ENCODE measurements at places on chromosomes 3 and 15.
A peak's percentile ranks its signal among the peaks of the same experiment; 100 is the strongest.

- DNase-seq, result no peak
Measured at GRCh38 chr15:40045572-40046217, 6.7 kb upstream of the SRP14 start.

DNA sequence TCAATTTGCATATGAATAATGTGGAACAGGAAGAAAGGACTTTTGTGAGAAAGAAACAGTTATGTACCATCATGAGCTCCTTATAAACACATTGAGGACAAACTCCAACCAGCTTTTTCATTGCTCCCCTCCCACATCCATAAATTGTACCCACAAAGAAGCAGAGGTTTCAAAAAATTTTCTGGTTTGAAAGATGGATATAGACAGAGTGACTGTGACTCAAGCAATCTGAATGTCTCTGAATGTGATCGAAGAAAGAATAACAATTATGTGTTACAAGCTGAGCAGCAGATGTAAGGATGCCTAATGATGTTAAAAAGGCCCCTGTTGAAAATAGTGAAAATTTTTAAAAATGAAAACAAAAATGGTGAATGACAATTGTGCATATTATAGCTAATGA lies 127.4 kb downstream of the TFG start:
- no peak for DNase-seq

GRCh38 chr3:143276592-143276991 lies 157.0 kb downstream of the CHST2 start:
- DNase-seq, result no peak

- DNase-seq, result peak; percentile 61
Measured at GRCh38 chr15:72312605-72313447, 7.1 kb downstream of the CELF6 start.

GRCh38 chr3:120648290-120648689 lies 33.7 kb downstream of the HGD start:
- DNase-seq, result no peak

- DNase-seq, result no peak
Measured at GRCh38 chr3:151879679-151880415, 6.4 kb downstream of the SUCNR1 start.

- peak; percentile 39 for DNase-seq
Measured at GRCh38 chr15:84761607-84762131, 13.3 kb downstream of the ZNF592 start.

DNA sequence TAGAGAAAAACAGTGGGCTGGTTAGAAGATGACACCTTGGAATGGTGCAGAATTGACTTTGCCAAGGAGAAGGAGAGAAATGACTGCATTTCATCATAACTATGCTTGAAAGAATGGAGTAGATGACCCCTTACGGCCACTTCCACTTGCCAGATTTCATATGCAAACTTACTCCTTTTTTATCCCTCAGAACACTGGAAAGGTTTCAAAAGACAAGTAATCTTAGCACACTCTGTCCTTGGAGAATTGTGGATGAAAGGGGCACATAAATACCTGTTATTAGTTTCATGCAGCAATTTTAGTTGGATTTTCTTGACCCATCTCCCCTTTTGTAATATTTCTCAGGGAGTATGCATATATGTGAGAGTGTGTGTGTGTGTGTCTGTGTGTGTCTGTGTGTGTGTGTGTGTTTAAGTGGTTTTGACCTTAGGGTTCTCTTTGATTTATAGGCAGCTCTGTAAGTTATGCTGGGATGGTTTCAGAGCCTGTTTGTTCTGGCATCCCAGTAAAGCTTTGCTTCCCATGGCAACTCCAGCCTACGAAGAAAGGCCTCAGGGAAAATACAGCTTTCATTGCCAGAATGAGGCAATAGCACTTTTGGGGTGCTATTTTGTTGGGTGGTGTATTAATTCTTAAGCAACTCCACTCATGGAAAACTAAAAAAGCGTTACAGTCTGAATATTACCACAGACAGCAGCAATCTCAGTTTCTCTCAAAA lies 122.2 kb upstream of the TP63 start:
- DNase-seq, result no peak

DNA sequence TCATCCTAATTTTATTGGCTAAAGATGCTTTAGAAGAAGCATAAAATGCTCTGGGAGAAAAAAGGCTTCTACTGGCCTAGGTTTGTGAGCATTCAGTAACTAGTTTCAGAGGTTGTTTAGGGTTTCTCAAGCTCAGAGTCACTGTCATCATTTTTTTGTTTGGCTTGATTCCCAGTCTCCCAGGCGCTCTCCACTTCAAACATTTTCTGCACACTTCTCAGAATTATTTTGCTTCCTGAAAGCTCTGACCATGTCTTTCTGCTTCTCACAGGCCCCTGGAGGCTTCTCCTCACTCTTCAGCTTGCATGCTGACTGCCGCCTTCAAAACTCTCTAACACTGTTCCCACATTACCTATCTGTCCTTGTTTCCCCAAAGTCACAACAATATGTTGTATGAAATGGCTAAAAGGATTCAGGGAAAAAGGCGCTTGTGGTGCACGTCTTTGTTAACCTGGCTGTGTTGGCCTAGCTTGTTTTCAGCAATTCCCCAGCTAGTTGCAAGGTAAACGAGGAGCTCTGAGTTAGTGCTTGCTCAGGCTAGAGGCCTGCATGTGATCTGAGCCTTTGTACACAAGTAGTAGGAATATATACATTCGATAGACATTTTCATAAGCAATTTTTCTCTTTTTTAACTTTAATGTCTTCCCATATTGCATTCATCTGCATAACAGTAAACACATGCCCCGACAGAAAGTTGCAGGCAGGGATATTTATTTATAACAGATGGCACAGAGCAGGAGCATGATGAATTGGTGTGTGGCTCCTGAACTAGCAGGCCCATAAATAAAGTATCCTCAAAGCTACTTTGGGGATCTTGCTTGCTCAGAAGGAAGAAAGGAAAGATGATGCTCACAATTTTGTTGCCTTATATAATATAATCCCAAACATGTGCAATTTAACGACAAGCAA lies 129.2 kb upstream of the DPH6 start:
- DNase-seq, result no peak

DNA sequence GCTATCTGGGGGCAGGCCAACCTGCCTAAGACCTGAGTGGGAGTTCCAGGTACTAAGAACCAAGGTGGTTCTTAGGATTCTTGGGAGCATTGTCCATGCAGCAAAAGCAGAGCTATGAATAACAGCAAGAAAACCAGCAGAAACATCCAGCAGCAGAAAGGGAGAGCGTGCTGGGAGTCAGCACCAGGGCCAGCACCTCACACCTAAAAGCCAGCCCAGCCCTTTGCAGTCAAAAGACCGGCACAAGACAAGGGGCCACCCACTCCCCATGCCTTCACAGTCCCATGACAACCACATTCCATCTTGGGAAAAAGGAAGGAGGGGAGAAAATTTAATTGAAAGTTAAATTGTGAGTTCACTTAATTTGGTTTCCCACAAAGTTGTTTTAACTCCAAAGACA lies 364.9 kb downstream of the AGBL1 start:
- no peak for DNase-seq

DNA sequence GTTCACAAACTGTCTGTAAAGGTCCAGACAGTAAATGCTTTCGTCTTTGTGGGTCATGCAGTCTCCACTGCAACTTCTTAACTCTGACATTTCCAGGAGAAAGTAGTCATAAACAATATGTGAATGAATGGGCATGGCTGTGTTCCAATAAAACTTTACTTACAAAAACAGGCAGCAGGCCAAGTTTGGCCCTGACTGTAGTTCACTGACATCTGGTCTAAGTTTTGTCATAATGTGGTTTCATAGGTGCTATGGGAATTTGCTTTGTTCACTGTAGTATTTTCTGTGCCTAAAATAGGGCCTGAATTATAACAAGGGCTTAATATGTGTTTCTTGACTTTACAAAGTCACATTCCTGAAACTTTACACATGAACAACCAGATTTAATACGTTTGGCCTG lies 186.0 kb upstream of the KBTBD8 start:
- DNase-seq, result no peak

GRCh38 chr3:74167926-74168325 lies 446.5 kb downstream of the CNTN3 start:
- no peak for DNase-seq

DNA sequence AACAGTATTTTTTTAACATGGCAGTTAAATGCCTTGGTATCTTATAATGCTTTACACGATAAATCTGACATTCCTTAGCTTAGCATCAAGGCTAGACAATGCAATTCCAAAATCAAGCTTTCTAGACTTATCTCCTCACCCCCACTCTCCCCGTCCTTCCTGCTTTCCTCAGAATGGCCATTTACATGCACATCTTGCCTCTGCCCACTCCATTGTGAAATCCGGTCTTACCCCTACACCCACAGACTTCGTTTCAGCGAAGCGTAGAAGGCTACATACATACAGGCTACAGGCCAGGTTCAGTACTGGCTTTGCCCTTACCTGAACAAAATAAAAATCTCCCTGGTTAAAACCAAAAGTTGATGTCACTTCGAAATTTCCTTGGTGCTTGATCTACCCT lies 58.6 kb upstream of the SLC12A8 start:
- no peak for DNase-seq

DNA sequence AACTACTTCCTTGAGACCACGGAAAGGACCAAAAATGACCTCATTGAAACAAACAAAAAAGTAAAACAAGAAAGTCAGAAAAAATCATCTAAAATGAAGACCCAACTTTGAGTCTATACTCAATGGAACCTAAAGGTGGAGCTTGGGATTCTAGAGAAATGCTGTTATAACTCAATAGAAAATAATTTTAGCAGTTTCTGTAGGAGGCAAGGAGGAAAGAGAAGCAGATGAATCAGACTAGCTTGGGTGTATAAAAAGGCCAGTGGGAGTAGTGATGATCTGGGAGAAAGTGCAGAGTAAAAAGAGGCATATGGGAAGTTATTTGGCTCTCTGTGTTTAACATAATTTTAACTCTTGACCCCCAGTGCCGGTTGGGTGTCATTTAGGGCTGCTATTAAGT lies 94.4 kb downstream of the TMCO5A start:
- DNase-seq, result no peak

DNA sequence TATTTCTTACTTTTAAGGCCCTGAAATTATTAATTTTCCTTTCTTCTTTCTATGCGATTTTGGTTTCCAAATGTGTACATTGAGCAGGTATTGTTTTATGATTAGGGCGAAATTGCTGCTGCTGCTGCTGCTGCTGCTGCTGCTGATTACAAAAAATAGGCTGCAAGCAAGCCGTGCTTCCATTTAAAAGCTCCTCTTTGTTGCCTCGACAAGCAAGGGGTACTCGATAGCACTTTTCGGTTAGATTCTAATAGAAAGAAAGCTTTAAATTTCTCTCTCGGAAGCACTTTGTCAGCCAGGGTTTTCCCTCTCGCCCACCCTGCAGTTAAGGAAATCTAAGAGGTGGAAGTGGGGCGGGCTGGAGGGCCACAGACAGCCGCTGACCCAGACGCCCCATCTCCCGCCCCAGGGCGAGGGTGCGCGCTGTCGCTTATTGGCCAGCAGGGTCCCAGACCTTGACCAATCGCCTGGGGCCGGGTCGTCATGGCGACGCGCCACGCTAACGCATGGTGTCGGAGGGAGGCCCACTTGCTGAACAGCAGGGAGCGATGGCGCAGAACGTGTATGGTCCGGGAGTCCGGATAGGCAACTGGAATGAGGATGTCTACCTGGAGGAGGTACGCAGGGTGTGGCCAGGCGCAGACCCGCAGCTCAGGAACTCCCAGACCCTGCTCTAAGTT lies at the start of gene CFAP161:
CFAP161 (plus strand) TSS at position 489 of the 680 bp plus-strand sequence; CDS start at position 549, 60 bp downstream.
- no peak for DNase-seq

GRCh38 chr15:73054417-73054953 lies 2.2 kb downstream of the NEO1 start:
- no peak for DNase-seq

DNA sequence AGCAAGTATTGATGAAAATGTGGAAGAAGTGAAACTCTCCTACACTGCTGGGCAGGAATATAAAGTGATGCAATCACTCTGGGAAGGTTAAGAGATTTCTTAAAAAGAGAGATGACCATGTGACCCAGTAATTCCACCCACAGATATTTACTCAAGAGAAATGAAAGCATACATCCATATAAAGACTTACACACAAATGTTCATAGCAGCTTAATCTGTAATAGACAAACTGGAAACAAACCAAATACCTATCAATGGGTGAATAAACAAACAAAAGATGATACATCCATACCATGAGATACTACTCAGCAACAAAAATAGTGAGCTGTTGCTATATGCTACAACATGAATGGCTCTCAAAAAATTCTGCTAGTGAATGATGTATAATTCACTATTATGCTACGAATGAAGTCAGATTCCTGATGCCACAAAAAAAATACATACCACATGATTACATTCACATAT lies 463.3 kb downstream of the MAGI1 start:
- DNase-seq, result no peak

GRCh38 chr3:129020691-129021090 lies 19.6 kb downstream of the EFCC1 start:
- no peak for DNase-seq

DNA sequence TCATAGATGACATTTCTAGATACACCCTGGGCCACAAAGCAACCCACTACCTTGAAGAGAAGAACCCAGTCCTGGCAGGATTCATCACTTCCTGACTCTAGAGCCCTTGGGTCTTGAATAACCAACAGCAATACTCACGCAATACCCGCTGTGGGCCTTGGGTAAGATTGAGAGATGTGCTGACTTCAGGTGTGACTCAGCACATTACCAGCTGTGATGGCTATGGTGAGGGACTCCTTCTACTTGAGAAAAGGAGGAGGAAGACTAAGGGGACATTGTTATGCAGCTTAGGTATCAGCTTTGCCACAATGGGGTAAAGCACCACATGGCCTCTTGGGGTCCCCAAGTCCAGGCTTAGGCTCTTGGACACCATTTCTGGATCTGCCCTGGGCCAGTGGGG lies 14.9 kb downstream of the C3orf33 start:
- DNase-seq, result no peak

DNA sequence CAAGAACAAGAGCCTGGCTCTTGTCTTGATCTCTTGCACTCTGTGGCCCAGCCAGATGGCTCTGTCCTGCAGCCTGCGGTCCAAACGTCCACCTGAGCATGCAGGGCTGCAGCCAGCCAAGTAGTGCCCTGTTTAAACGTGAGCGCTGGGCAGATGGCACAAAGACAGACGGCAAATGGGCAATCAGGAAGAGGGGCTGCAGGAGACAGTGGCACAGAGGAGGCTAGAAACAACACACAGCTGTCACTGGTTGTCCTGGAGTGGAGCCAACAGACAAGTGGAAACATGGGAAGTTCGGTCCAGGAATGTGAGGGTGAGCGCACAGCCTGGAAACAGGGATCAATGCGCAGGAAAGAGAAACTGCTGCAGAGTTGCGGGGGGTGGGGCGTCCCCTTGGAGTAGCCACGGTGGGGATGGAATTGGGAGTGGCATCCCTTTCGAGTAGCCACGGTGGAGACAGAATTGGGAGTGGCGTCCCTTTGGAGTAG lies 10.7 kb upstream of the ZXDC start:
- DNase-seq, result no peak

GRCh38 chr3:43760938-43761337 lies 70.2 kb downstream of the ABHD5 start:
- no peak for DNase-seq

GRCh38 chr15:57415602-57416001 lies 39.3 kb downstream of the CGNL1 start:
- DNase-seq, result no peak

DNA sequence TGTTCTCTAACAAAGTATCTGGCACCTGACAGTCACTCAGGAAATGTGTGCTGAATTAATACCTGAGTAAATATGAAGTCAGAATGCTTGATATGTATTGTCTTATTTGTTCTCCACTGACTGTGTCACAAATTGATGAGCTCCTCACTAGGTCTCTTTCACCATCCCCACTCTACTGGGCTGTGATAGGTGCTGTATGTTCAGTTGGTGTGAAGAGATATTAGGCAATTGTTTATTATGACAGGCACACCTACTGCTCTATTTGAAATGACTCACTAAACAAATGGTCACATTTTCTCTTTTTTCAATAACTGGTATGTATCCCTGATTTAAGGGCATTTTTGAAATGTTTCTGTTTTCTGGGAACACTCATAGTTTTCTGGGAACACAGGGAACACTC lies 25.2 kb upstream of the CCDC39 start:
- no peak for DNase-seq

All from CD4-positive, alpha-beta T cell treated with Interleukin-2 at 100 ng/mL for 4 hours (primary cell).